ENCODE measurements at places on chromosomes 11 and 22. TPM values are rescaled to one million over a fixed set of nuclear protein-coding genes. Genes with fewer than 3 reads are reported as not detected.
A peak's percentile ranks its signal among the peaks of the same experiment; 100 is the strongest.

GSTT2B gene
- total RNA-seq = 4.6 TPM

- no peak for DNase-seq
Measured at GRCh38 chr11:113464416-113464815, 10.8 kb downstream of the DRD2 start.

DNA sequence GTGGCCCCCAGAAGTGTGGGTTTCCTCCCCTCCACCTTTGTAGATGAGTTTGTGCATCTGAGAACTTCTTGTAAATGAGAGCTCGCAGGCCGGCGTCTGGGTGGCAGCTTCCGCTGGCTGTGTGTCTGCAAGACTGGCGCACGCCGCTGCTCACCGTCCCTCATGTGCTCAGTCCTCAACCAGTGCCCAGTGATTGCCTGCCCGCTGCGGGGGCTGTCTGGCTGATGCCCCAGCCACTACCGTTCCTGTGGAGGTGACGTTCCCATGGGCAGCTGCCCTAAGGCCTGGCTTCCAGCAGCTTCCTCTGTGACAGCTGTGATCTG lies 8.8 kb downstream of the TBX1 start:
- DNase-seq = peak; percentile 57

GRCh38 chr22:30998329-30998728 lies 29.3 kb downstream of the TUG1 start:
- DNase-seq = no peak

DNA sequence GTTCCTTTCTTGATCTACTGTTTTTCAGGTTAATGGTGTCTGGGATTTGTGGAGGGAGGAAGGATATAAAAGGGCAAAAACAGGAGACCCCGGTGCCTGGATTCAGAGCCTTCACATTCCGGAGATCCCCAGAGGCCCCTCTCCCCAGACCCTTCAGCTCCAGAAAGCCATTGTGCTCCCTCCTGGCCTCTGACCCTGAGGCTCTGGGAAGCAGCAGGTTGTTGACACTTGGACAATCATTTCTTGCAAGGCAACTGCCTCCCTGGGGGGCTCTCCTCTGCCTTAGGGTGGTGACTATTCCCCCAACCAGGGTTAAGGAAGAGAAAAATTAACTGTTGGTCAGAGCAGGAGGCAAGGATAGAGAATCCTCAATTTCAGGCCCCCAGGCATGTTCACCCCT lies 86.9 kb upstream of the NNMT start:
- no peak for DNase-seq

DNA sequence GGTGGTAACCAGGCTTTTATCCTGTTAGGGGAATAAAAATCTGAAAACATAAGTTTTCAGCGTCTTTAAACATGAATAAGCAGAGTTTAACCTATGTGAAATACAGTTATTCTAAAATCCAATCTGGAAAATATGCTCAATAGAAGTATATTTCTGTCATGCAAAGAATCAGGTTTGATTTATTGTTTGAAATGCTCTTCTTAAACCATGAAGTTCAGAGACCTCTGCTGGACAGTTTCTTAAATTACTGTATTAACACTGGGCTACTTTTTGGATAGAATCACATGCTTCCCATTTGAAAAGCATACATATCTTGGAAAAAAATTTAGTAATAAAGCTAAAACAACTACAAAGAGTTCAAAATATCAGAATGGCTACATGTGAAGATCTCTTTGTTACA lies 25.4 kb downstream of the APIP start:
- no peak for DNase-seq

GRCh38 chr22:25375683-25376082 lies 156.2 kb downstream of the CRYBB2 start:
- peak; percentile 31 for DNase-seq

GRCh38 chr11:113193946-113194345 lies 120.4 kb upstream of the TTC12 start:
- no peak for DNase-seq

DNA sequence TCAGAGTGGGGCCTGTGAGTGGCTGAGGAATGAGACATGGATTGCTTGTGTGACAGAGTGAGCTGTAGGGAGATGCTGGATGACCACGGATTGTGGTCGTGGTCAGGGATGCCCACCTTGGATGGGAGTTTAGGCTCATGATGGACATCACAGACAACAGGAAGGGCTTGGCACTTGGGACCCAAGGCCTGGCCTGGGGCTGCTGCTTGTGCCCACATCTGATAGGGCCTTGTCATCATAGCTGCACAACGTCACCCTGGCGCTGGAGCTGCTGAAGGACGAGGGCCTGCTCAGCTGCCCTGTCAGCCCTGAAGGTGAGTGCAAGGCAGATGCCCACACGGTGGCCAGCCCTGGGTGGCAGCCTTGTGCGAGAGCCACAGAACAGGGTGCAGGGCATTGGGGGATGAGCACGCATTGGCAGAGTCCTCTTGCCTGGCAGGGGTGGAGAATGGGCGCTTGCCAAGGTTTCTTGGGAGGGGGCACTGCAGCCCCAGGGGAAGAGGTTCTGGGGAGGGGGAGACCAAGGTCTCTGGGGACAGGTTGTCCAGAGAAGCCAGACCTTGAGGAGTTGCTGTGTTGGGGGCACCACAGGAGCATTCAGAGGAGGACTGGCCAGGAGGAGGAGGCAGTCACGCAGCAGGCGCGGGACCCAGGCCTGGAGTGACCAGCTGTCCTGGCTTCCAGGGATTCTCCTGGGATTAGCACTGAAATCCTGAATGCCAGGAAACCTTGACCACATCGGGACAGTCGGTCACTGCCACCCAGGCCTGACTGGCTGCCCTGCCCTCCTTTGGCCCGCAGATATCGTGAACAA lies 25.0 kb downstream of the PARVG start:
- DNase-seq = peak; percentile 30

DNA sequence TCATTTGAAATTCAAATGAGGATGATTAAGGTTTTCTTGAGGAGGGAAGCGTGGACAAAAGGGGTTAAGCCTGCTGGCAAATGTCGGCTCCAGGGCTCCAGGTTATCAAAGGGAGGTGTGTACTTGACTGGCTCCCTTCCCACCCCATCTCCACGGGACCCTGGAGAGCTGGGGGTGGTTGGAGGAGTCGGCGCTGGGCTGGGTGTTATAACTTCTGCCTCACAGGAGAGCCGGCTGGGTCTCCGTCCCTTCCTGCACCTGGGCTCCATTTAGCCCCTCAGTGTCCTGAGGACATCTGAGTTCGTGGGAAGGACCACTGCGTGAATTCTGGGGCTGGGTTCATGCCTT lies 15.6 kb downstream of the POU2F3 start:
- DNase-seq = no peak

THY1 gene
- 1.8 TPM for total RNA-seq

DNA sequence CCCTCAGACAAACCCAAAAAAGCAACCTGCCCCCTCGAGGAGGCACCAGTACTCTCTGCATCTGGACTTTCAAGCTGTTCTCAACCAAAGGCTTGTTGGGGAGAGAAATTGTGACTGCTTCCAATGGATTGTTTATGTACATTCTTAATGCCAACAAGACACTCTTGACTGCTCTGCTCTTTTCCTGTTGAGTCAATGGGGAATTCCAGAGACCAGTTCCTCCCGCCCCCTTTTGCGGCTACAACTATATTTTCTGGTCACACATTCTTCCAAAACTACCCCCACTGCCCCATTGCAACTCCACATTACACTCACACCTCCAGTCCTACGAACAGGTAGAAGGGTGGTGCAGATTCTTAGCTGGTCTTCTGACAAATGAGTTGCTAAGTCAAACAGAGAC lies 187.0 kb downstream of the DSCAML1 start:
- no peak for DNase-seq

DNA sequence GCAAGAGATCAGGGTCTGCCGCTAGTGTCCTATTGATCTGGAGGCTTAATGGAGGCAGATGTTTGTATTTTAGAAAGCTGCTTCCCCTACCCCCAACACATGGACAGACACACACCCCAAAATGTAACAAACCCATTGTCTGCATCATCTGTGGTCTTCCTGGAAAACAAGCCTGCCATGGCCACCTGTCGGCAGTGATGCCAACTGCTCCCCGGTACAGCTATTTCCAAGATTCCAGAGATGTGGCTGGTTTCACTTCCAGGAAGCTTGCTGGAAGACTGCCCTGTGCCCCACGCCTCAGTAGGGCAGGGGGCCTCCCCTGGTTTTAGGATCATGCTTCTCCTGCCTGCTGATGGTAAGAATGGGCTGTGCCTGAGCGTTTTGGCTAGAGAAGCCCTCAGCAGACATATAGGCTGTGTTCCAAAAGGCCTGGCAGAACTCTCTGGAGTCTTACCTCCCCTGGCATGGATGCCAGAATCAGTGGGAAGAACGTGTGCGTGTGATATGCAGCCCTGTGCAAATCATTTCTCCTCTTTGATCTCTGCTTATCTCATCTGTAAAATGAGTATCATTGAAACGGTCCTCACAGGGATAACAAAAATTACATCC lies 108.6 kb downstream of the FBXO7 start:
- DNase-seq = no peak

GRCh38 chr22:17243524-17243923 lies 24.3 kb upstream of the ADA2 start:
- DNase-seq = no peak

DNA sequence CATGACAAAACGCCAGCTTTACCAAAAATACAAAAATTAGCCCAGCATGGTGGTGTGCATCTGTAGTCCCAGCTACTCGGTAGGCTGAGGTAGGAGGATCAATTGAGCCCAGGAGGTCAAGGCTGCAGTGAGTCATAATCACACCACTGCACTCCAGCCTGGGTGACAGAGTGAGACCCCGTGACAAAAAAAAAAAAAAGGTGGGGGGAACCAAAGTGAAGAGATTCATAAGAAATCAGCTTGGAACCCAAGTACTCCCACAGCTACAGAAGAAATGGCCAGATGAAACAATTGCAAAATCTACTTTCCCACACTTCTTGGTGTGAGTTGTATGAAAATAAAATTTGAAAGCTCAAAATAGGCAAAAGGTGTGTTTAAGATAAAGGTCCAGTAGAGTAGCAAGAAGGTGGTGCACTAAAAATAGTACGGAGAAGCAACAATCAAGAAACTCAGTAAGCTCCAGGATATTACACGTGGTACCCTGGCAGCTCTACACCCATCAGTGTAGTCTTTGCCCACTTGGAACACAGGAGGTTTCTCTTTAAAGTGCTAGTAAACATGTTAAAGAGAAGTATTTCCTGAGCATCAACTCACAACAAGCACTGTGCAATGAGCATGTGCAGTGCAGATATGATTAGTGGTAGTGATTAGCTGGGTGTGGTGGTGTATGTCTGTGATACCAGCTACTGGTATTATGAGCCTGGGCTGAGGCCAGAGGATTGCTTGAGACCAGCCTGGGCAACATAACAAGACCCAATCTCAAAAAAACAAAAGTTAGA lies 5.3 kb downstream of the HARBI1 start:
- no peak for DNase-seq

DNA sequence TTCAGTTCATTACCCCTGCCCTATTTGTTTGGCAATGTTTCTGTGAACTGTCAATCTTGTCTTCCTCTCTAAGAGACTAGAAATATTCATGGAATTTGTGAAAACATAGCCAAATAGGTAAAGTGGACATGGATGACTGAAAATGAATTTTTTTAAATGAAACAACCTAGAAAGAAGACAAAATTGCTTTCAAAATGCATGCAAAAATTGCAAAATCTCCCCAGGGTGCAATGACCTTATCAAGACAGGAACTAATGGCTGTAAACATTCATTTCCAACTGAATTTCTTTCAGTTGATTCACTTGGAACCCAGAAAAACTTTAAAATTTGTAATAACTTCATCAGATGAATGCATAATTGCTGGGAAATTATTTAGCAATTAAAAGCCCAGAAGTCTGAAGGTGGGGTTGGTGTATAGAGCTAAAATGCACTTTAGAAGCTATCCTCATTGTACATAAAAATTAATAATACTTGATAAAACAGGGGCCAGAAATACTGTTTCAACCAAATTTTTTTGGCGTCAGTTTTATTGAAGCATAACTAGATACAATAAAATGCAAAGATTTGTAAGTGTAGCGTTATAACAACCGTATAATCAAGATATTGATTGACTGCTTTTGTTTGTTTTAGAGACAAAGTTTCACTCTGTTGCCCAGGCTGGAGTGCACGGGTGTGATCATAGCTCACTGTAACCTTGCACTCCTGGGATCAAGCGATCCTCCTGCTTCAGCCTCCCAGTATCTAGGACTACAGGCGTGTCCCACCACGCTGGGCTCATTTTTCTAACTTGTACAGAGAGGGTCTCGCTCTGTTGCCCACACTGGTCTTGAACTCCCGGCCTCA lies 27.6 kb upstream of the SLC35C1 start:
- no peak for DNase-seq

DNA sequence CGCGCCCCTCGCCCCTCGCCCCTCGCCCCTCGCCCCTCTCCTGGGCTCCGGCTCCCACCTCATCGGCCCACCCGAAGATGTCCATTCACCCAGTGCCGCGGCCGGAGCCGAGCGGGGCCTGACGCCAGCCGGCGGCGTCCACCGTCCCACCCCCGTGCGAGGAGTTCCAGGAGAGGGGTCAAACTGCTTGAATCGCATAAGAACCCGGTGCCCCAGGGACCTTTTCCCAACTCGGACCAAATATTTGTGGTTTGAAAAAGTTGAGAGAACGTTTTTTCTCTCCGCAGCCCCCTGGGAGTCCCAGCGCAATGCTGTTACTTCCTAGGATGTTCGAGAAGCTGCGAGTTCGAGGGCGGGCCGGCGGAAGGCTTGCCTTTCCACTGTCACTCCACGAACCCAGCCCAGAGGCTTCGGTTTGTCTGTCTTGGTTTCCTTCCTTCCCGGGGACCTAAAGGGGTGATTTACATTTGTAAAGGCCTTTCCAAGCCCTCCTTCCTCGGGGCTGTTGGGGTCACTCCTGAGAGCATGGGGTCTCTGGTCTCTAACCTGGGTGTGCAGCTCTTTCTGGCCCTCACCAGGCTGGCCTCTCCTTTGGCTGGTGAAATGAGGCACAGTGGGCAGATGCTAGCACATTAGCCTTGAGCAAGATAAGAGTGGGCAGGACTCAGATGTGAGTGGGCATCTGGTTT lies 38.0 kb downstream of the ETS1 start:
- peak; percentile 78 for DNase-seq

DNA sequence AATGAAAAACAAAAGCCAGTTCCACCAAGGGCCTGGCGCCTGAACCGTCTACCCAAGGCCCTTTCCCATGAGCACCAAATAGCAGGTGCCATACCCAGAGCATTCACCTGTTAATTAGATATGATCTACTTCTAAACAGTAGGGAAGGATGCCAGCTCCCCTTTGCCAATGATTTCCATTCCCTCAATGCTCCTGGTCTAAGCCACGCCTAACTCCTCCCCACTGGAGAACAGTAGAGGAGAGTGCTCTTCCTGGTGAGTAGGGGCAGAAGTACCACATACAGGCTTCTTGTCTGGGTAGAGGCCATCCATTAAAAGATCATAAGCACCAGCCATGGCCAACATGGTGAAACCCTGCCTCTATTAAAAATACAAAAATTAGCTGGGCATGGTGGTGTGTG lies 40.7 kb downstream of the PACSIN2 start:
- no peak for DNase-seq

DNA sequence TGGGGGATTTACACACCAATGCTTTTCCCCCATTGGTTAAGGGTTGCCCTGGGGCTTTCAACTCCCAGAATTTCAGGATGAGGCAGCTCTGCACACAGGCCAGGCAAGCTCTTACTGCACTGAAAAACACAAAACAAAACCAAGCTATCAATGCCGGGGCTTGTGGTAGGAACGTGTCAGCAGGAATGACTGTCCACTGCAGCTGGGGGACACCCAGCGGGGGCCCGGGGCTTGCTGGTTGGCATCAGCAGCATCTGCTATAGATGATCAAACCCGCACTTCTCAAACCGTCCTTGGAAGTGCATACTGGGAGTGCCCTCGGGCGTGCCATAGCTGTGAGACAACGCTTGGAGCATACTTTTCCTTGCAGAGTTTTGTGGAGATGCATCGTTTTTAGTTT lies 7.7 kb downstream of the TP53AIP1 start:
- no peak for DNase-seq

SPON1 gene
- total RNA-seq = 5.0 TPM

GRCh38 chr11:3905080-3905953 lies 49.9 kb downstream of the STIM1 start:
- DNase-seq = no peak

CDC42EP2 gene
- 16.7 TPM for total RNA-seq
